RPMI7951 (cell line): ENCODE measurements at places on chromosomes 1 and 21.

DNA sequence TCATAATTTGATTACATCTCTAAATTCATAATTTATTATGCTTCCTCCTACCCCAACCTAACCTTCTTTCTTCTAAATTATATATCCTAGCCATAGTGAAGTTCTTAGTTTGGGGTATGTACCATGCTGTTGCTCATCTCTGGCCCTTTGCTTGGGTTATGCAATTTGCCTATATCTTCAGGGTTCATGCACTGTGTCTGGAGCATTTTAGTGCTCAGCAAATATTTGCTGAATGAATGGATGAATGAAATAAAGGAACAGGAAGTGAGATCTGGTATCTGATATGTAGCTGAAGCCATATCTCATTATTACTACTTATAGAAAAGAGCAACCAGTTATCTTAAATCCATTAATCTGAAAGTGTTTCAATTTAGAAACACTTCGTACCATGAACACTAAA, 137.6 kb downstream of the GPATCH2 start:
- DNase-seq: no peak

DNA sequence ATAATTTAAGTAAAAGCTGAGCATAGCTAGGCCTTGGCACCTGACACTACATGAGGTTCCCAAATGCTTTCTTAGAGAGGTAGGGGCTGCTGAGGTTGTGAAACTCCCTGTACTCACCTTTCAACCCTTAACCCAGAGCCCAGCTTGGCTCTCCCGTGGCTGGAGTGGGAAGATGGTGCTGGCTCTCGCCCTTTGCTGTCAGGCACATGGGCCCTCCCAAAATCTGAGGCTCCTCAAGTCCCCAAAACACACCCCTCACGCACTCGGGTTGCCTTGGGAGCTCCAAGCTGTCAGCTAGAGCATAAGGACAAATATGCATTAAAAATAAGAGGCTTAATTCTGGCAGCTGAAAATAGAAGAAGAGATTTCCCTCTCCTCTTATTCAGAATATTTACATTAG, 46.7 kb upstream of the PLPPR4 start:
- no peak for DNase-seq

DNA sequence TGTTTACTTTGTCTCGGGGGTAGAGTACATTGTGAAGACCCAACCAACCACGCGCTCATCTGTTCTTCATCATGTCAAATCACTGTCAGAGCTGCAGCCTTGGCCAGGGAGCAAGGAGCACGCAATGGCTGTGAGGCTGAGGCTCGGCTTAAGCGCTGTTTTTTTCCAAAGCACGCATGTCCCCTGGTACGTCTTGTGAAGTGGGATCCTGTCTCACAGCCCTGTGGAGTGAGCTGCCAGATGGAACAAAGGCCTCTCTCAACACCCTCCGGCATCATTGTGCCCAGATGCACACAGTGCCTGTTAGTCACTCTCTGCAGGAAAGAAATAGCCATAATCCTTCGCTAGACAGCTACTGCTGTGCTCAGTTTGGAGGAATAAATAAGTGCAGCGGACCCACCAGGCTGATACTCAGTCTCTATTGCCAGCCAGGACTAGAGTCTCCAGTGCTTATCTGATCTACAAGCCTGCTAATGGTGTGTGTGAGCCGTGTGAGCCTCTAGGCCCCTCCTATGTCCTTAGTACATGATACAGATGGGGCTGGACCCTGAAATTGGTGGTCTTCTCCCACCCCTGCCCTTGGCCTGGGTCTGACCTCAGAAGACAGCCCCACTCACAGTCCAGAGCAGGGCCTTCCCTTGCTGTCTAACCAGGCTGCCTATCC, 91.3 kb upstream of the COA6 start:
- peak; percentile 88 for DNase-seq

GRCh38 chr1:192974701-192975100, 84.5 kb downstream of the UCHL5 start:
- DNase-seq: peak; percentile 15

DNA sequence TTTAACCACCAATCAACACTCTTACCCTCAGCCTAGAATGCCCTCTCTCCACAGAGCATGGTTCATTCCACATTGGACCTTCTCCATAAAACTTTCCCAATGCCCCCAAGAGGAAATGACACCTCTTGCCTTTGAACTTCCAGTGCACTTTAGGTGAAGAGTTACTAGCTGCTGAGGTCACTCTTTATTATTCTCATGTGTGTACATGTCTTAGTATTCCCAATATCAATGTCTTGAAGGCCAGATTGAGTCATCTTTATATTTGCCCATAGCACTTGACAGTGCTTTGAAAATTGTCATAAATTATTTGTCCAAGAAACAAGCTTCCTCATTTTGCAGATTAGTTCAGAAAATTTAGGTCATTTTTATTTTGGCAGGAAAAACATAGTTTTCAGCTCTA, 8.1 kb upstream of the DNASE2B start:
- DNase-seq: no peak

DNA sequence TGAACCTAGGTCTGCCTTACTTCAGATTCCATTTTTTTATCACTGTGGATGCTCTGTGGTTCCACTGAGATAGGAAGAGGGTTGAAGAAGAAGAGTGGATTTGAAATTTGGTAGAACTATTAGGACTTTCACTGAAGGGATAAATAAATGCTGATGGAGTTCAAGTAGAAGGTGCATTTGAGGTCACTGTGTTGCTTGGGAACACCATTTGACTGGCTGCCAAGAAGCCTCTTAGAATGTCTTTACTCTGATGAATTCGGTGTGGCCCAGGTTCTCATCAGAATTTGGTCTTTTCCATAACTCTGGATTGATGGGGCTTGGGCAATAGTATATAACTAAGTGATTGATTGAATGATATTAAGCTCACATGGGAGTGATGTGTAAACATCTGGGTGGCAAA, 11.9 kb downstream of the XPR1 start:
- DNase-seq: peak; percentile 13

GRCh38 chr1:82586473-82586872, 785.7 kb downstream of the ADGRL2 start:
- DNase-seq: no peak

DNA sequence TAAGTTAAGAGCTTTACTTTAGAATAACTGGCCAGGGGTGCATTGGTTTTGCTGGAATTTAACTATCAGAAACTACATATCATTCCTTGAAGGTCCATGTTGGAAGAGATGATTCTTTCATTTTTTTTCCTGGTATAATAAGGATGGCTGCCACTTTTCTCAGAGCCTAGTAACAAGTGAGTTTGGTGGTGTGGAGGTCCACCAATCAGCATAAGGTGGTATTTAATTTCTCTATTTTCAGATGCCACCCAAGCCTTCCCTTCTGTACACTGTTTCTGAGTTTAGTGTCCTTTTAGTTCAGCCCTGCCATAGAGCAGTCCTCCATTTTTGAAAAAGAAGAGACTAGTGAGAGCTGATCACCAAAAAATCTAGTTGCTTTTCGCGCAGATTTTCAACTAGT, 386.3 kb downstream of the USP25 start:
- DNase-seq: no peak

- peak; percentile 26 for DNase-seq
Observed at GRCh38 chr21:42833439-42833815, 45.9 kb downstream of the WDR4 start.

DNA sequence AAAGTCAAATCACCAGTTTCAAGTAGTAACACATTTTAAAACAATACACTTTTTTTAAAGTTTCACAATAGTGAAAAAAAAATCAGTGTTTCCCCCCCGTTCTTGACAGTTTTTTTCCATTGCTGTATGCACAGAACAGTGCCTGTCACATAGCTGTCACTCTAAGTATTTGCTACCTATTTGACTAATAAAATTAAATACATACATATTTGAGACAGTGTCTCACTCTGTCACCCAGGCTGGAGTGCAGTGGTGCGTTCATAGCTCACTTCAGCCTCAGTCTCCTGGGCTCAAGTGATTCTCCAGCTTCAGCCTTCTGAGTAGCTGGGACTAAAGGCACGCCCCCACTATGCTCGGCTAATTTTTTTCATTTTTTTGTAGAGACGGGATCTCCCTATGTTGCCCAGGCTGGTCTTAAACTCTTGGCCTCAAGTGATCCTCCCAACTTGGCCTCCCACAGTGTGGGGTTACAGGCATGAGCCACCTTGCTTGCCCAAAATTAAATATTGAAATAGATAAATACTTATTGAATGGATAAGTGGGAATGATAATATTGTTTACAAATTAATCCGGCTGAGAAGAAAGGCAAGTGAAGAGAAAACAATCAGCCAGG, 12.6 kb upstream of the RHBG start:
- DNase-seq: no peak
